ENCODE measurements at places on chromosomes 13 and 19.

DNA sequence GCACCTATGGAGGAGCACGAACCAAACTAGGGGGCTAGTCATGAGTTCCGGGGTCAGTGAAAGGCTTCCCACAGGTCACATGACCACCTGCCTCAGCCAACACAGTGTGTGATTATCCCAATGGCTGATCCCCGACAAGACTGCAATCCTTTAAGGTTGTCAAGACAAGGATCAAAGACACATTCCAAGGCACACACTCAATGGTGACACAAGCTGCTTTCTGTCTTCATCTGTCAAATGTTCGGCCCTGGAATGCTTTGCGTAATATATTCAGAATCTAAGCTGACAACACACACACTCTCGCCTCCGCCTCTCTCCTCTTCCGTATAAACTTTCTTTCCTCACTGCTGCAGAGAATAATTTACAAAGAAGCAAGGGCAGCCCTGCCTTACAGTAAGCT, 11.7 kb downstream of the RANBP3 start:
- no peak for DNase-seq

DNA sequence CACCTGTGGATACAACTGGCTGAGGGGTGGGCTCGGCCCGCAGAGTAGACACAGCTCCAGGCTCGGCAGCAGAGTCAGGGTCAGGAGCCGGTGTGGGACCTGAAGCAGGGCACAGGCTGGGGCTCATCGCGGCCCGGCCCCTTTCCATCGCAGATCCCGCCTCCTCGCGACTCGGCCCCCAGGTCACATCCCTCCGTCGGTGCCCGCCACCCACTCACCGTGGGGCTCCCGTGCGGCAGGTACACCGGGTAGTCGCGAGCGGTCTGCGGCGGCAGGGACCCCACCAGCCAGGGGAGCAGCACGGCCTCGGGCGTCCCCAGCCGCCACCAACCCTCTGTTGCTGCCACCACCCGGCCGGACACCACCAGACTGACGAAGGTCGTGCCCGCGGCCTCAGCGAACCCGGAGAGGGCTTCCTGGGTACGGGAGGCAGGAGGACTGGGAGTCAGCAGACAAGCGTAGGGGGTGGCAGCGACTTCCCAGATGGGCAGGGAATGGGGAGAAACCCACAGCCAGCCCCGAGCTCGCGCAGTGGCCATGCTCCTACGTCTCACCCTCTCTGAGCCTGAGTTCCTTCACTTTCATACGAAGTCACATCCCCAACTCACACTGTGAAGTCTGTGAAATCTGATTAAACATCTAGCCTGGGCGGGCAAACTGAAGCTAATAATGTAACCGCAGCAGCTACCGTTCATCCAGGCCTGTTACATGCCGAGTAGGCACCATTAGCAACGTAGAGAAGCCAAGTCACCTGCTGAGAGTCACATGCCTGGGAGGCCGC, 3.7 kb downstream of the FUZ start:
- DNase-seq: no peak

GRCh38 chr13:102697929-102698648, 3.2 kb upstream of the METTL21C start:
- no peak for DNase-seq

GRCh38 chr19:29120466-29120865, 92.5 kb downstream of the UQCRFS1 start:
- DNase-seq: no peak

GRCh38 chr13:26861941-26862340, 101.4 kb upstream of the GPR12 start:
- DNase-seq: no peak

DNA sequence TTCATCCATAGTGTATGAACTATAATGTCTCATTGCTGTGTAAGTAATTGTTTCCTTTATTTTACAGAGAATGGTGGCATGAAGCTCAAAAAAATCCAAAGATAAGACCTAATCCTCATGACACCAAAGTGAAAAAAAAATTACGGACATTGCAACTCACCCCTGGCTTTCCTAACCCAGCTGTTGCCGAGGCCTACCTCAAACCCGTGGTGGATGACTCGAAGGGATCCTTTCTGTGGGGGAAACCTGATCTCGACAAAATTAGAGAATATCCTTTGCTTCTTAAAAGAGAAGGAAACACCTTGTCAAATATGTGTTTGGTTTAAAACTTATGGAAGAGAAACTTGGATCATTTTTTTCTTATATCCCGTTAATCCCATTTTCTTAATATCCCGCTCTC, 26.3 kb downstream of the ERCC5 start:
- DNase-seq: no peak

- DNase-seq: no peak
These were observed 30.3 kb downstream of the SLITRK6 start for GRCh38 chr13:85768946-85769345.

DNA sequence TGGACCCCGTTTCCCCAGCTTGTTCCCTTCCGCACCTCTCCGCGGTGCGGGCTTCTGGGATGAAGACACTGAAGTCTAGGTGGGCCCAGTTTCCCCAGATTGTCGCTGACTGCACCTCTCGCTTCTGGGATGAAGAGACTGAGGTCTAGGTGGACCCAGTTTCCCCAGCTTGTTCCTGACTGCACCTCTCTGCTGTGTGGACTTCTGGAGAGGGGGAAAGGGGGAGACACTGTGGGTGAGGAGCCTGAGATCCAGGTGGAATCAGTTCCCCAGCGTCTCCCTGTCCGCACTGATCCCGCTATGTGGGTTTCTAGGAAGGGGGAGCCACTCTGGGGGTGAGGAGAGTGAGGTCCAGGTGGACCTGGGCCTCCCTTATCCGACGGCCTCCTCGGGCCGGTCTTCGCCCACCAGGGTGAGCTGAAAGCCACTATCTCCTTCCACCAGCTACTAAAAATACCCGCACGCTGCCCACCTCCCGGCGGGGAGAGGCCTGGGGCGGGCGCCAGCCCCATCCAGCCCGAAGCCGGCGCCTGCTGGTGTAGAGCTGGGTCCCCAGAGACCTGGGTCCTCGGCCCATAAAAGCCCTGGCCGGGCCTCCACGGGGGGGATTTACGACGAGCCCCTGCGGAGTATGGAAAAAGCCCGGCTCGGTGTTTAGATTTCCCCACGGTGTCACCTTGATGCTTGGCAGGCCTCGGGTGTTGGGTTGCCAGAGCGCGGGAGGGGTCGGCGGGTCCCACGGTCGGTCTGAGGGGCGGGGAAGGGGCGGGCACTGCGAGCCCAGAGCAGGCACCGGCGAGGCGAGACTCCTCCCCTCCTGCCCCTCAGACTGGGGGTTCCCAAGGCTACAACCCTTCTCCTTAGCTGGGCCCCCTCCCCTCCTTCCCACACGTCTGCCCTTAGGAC, 10.6 kb downstream of the FUT6 start:
- DNase-seq: peak; percentile 91

DNA sequence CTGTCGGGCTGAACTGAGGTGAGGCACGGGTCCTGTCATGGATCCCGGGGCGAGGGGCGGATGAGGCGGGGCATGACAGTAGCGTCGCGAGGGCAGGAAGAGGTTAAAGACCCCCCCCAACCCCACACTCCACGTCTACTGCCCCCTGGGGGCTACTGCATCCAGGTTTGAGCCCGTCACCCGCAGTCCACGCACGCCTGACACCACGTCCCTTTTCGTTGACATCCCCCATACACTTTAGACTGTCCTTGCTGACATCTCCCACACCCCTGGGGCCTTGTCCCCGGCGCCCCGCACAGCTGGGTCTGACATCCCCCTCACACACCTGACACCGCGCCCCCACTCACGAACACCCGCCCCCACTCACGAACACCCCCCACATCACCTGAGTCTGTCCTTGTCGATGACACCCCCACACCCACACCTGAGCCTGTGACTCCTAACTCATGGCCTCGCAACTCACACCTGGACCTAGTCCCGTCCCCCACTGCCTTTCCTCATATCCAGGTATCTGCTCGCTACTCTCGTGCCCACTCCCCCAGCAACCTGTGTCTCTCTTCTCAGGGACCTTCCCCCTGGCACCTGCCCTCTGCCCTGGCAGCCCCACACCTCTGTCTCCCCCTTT, 416 bp downstream of the SLC25A42 start:
- no peak for DNase-seq

GRCh38 chr13:111289251-111289650, 31.2 kb upstream of the TEX29 start:
- DNase-seq: no peak

- no peak for DNase-seq
These were observed 65.1 kb downstream of the SPACA7 start for GRCh38 chr13:112441226-112441625.
